ENCODE measurements at places on chromosomes 3 and 15.

- DNase-seq = no peak
Observed at GRCh38 chr3:46898321-46899150, 21.0 kb downstream of the PTH1R start.

- DNase-seq = no peak
Observed at GRCh38 chr3:100105501-100105900, 8.8 kb downstream of the FILIP1L start.

DNA sequence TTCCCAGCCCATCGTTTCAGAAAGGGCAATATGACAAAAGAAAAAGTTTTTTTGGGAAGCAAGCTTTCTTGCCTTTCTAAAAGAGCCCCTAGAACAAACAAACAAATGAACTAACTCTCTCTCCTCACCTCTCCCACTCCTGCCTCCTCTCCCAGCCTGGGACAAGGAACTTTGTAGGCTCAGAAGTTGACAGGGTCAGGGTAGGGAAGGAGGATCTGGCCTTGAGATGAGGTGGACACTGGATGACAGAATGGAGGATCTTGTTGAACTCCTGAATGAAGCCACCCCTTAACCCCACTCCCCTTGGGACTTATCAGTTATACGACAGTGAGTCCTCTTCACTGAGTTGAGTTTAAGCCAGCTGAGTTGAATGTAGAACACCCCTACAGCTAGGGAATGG is 1.6 kb upstream of the ITGA11 start:
- DNase-seq = no peak

DNA sequence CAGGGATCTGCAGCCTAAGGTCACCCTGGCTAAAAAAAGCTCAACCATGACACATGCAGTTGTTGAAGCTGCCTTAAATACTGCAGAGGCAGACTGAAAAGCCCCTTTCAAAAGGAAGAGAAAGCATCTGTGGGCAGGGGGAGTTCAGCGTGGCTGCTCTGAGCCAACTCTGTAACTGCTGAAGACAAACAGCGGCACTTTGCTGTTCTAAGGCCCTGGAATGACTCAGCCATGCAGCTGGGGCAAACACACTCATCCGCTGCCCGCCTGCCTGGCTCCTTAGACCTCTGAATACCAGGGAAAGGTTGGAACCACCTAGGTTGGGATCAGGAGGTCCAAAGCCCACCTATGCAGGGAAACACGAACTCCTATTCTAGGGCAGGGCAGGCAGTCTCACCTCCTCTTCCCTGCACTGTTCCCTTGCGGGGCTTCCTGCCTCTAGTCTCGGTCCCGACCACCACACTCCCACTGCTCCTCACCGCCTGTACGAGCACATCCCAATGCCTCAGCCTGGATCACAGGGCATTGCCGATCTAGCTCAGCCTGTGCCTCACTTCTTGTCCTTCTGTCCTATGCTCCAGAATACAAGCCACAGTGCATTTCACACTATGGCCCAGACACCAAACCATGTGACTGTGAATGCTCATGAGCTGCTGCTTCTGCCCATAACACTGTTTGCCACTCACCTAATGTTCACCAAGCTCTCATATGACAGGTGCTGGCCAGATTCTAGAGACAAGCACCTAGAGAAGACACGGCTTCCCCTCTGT is 6.6 kb upstream of the MUSTN1 start:
- no peak for DNase-seq

GRCh38 chr3:170768334-170768801 is 101.6 kb downstream of the RPL22L1 start:
- DNase-seq = no peak

DNA sequence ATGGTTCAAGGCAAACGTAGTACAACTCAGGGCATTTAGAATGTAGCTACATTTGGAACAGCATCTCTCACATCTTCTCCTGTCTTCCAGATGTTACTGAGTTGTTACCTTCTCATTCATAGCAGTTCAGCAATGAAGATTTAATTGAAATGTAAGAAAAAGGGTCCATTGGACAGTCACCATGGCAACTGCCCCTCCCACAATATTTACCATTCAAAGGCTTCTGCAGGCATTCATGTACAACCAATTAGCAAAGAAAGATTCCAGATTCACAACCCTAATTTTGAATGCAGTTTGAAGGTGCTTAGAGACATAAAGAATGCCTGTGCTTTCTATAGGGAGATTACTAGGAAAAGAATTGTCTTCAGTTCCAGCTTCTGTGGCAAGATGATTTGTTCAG is 22.2 kb downstream of the SCN11A start:
- DNase-seq = no peak

DNA sequence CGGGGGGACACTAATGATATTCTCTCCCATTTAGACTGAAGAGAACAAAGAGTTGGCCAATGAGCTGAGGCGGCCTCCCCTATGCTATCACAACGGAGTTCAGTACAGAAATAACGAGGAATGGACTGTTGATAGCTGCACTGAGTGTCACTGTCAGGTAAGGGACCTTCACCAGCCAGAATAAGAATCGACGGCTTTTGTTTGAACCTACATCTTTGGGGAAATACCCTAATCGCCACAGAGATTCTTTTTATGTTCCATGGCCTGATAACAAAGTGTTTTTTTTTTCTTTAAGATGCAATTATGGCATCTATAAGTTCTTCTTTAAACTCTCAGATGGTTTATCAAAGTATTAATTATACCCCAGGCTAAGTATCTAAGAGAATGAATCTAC is 3.4 kb downstream of the THBS1 start:
- DNase-seq = no peak

- DNase-seq = no peak
Observed at GRCh38 chr3:173552526-173552925, 155.0 kb downstream of the NLGN1 start.

DNA sequence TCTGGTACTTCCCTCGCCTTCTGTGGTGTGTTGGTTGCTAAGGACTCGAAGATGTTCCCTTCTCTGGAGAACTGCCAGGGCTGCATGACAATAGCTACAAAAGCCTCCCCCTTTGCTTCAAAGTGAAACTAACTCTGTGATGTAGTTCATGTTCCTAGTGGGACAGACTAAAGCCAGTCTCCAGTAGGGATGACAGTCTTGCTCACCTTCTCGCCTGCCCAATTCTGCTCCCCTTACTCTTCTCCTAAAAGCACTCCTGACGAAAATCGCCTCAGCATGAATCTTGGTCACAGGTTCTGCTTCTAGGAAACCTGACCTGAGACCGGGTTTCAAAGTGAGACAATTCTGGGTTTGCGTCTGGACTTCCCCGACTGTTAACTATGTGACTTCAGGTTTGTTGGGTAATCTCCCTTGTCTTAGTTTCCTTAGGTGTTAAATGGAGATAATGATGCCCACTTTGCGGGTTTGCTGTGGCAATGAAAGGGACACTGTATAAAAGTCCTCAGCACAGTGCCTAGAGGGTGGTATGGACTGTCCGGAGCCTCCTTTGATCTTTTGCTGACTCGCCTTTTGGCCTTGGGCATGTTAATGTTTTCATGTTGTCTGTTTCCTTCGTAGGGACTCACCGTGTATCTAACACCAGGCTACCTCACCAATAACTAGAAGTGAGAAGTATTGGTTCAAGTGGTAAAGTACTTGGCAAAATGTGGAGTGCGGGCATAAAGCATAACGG is 24.9 kb upstream of the THRB start:
- no peak for DNase-seq

DNA sequence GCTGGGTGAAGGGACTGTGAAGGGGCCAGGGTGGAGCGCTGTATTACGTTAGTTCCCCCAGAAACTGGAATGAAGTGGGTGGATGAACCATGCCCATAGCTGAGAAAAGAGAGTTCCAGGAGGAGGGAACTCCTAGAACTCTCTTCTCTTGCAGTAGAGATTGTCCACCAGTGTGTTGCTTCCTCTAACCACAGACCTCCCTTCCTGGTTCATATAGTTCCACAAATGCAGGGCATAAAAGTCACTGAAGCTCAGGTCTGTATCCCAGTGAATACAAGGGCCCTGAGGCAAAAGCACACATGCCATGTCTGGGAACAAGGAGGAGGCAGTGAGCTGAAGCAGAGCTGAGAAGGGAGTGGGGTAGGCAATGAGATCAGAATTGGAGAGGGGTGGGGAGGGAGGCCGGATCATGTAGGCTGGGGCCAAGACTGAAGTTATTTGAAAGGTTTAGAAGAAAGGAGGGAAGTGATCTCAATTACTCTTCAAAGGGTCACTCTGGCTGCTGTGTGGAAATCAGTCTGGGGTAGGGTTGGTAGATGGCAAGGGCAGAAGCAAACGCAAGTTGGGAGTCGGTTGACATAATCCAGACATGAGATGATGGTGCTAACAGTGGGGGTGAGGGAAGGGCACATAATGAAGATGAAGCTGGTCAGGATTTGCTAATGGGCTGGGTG is 6.5 kb downstream of the A4GNT start:
- DNase-seq = no peak

- DNase-seq = no peak
Observed at GRCh38 chr3:13857702-13858380, 22.0 kb downstream of the WNT7A start.

DNA sequence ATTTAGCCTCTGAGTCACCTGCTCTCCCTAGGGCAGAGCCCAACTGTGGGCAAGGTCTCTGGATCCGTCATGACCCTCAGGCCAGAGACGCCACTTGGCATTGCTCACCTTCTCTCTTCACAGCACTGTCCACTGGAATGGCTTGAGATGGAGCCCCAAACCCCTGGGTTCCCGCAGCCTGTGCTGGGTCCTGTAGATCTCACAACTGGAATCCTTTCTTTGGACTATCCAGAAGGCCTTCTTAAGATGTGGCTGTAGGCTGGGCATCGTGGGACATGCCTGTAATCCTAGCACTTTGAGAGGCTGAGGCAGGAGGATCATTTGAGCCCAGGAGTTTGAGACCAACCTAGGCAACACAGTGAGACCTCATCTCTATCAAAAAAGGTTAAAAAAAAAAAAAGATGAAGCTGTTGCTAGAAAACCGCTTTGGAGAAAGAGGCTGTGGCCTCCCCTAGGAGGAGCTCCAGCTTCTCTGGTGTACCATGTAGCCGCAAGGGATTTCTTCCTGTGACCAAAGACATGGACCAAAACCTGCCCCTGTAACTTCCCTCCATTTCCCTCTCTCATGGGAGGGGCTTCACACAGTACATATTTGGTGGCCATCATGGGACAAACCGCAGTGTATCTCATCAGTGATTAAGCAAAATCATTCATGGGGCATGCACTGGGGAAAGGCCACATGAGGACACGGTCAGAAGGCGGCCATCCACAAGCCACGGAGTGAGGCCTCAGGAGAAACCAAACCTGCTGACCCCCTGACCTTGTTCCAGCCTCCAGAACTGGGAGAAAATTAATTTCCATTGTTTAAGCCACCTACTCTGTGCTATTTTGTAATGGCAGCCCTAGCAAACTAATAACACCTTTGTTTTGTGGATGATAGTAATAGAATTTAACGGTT is 23.3 kb upstream of the BUB1B start:
- no peak for DNase-seq

- DNase-seq = peak; percentile 59
Observed at GRCh38 chr15:52284164-52284563, 11.4 kb downstream of the MYO5C start.

DNA sequence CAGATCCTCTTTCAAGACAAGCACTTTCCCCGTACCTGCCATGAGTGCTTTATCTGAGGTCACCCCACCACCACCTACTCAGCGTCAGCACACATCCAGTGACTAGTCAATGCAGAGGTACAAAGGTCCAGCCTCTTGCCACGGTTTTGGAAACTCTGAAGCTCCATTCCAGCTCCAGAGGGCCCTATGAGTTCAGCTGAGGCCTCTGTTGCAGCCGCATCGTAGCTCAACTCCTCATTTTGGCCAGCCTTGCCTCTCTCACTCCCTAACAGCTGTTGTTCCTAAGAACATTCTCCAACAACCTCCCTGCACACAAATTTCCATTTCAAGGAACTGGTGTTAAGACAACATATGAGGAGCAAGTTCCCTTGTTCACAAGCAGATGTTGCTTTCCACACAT is 405.1 kb upstream of the PROK2 start:
- no peak for DNase-seq

- no peak for DNase-seq
Observed at GRCh38 chr3:52372822-52373504, 56.8 kb downstream of the DNAH1 start.

DNA sequence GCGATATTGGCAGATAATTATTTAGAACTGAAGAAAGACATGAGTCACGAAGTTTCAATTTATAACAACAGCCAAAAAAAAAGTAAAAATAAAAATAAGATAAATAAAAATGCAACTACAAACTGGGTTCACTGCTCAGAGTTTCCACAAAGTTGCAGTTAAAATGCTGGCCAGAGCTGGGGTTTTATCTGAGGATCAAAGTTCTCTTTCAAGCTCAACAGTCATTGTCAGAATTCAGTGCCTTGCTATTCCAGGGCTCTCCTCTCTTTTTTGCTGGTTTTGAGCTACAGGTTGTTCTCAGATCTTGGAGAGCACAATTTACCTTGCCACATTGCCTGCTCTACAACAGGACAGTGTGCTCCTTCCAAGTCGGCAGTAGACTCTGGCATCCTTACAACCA is 60.1 kb downstream of the PYDC2 start:
- no peak for DNase-seq

DNA sequence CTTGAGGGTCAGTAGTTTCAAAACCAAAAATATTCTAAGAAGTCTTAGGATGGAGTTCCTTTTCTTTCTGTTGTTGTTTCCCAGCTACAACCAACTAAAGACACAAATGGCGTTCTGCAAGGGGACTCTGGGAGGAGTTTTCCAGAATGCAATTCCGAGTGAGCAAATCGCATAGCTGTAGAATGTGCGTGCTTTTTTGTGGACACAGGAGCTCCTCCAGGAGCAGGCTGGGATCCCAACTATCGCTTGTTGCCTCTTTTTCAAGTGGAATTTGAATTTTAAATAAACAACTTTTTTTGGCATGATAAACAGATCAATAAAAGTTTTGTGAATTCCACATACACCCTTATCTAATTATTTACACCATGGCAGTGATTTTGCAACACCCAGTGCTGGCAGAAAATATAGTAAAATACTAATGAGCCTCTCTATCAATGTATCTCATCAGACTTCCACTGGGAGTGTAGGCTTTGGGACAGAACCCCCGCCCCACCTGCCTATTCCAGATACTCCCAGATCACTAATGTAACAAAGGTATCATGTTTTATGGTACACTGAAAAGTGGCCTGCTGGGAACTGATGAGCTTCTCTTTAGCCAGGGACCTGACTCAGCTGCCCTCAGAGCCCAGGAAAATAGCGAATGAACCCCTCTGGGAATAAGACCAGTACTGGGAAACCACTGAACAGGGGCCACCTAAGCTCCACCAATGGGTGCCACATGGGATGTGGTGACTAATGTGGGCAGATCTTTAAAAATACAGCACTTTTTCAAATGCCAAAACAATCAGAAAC is 66.4 kb downstream of the LMCD1 start:
- no peak for DNase-seq

DNA sequence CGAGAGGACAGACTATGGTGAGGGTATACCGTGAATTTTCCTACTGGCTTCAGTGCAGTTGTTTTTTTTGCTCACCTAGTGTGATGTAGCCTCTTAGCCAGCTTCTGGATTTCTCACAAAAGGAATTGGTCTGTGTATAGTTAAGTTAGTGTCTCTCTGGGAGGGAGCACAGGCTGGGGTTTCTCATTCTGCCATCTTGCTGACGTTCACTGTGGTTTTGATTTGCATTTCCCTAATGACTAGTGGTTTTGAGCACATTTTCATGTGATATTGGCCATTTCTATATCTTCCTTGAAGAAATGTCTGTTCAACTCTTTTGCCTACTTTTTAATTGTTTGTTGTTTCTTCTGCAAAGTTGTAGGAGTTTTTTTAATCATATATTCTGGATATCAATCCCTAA is 2.2 kb upstream of the CD86 start:
- no peak for DNase-seq

GRCh38 chr3:120177151-120177550 is 82.9 kb upstream of the GSK3B start:
- peak; percentile 86 for DNase-seq

GRCh38 chr3:159928666-159929065 is 60.0 kb upstream of the IL12A start:
- peak; percentile 49 for DNase-seq

- no peak for DNase-seq
Observed at GRCh38 chr15:100169615-100170290, 172.0 kb downstream of the ADAMTS17 start.

Data from RKO (cell line).